ENCODE measurements at places on chromosomes 16 and 17. TPM values are rescaled to one million over a fixed set of nuclear protein-coding genes. Genes with fewer than 3 reads are reported as not detected.

- DNase-seq = no peak
Observed at GRCh38 chr17:83124871-83125514, 45.6 kb downstream of the METRNL start.

GRCh38 chr17:80904036-80904753 is 87.4 kb upstream of the CHMP6 start:
- no peak for DNase-seq

ZNF205 gene
- 10.2 TPM for total RNA-seq

- no peak for DNase-seq
Observed at GRCh38 chr17:351875-352420, 659 bp downstream of the RPH3AL start.

DNA sequence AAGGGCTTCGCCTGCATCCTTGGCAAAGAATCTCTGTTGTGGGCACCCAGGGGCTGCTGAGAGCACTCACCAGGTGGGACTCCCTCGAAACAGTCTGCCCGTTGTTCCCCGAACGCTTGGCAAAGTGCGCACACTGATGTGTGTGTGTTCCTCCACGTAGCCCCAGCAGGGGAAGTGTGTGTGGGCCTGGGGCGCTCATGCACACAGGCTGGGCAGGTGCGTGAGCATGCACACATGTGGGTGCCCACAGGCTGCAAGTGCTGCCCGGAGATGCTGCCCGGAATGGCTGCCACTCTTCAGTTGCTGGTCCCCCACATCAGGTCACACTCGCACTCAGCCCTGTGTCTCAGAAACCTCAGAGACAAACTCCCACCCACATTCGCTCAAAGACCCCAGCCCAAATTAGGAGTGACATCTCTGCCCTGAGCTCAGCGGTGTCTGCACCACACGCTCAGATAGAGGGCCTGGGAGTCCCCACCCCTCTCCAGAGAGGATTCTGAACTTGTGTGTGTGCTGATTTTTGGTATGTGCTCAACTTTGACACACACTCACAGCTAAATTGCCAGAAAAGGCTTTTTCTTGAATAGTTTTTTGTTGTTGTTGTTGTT is 119.4 kb downstream of the MGAT5B start:
- no peak for DNase-seq

TBC1D3D gene
- total RNA-seq = 0.84 TPM

C17orf50 gene
- not detected for total RNA-seq

- DNase-seq = no peak
Observed at GRCh38 chr16:53599548-53599947, 96.5 kb upstream of the AKTIP start.
